Naive B cell (primary cell): ENCODE measurements at places on chromosomes 3 and 15. TPM values are rescaled to one million over a fixed set of nuclear protein-coding genes. Genes with fewer than 3 reads are reported as not detected.

Gene LSAMP
- polyA plus RNA-seq: not detected

Gene MELTF
- polyA plus RNA-seq: not detected

Gene KBTBD8
- polyA plus RNA-seq: 21.0 TPM

Gene HES1
- polyA plus RNA-seq: 10.9 TPM

DNA sequence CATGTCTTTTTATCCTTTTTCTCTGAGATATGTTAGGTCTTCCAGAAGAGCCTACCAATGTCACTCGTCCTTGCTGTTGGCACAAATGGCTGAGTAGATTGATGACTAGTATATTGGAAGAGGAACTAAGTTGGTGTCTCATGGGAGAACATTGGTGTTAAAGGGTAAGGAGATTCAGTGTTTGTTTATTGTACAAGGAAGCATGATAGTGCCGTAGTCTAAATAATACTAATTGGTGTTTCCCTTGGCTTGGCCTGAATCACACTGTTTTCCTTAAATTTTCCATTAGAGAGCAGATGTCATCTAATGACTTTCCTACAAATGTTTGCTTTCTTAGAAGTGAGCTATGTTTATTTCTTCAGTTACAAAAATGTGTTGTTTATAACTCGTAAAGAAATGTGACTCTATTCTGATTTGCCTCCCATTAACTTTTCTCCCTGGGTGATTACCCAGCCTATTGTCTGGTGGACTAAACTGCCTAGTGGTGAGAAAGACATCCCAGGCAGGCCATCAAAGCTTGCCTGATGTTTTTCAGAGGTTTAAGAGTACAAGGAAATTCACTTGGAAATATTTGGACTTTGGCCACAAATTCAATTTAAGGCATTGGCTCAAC, 28.7 kb downstream of the ADAMTSL3 start:
- DNase-seq: no peak
- H3K27ac ChIP-seq: no peak overlapping the region
- no peaks in the 10 kb centered on the region for H3K4me1 ChIP-seq
- peaks cover 17% of the 10 kb centered on the region for H3K27me3 ChIP-seq

GRCh38 chr3:126858887-126859286, 124.0 kb upstream of the PLXNA1 start:
- DNase-seq: no peak
- peaks cover 6% of the 10 kb centered on the region for H3K36me3 ChIP-seq
- H3K27me3 ChIP-seq: no peaks in the 10 kb centered on the region
- H3K4me1 ChIP-seq: peaks cover 4% of the 10 kb centered on the region
- no peak overlapping the region for H3K27ac ChIP-seq

- DNase-seq: no peak
- H3K4me1 ChIP-seq: peaks cover 7% of the 10 kb centered on the region
- peak overlapping the region; percentile 4 for H3K4me3 ChIP-seq
- no peaks in the 10 kb centered on the region for H3K36me3 ChIP-seq
- no peak overlapping the region for H3K27ac ChIP-seq
These were observed 375.5 kb upstream of the CFAP20DC start for GRCh38 chr3:59425371-59425770.

DNA sequence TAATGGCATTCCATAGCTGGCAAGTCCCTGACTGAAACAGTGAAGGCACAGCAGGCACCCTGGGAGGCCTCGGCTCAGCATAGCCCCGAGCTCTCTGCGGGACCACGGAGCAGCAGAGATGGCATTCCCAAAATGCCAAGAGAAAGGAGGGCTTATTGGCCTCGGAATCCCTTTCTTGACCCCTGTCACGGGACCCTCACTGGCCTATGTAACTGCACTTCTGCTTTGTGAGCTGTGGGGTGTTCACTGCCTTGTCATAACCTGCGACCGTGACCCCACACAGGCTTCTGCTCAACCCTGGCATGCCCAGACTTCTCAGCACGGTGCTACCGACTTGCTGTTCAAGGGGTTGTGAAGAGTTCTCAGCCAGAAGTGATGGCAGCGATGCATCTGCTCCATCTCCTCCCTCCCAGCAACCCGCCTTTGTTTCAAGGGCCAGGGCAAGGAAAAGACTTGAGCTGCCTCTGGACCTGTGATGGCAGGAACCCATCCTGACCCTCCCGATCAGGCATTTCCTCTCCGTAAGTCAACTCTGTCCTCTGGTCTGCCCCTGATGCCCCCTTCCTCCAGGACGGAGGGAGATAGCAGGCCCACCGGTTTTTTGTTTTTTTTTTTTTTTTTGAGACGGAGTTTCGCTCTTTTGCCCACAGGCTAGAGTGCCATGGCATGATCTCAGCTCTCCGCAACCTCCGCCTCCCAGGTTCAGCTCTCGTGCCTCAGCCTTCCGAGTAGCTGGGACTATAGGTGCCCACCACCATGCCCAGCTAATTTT, 30.5 kb downstream of the EHD4 start:
- H3K27ac ChIP-seq: no peak overlapping the region
- H3K4me1 ChIP-seq: peaks cover 10% of the 10 kb centered on the region
- H3K27me3 ChIP-seq: no peaks in the 10 kb centered on the region
- no peak for DNase-seq

DNA sequence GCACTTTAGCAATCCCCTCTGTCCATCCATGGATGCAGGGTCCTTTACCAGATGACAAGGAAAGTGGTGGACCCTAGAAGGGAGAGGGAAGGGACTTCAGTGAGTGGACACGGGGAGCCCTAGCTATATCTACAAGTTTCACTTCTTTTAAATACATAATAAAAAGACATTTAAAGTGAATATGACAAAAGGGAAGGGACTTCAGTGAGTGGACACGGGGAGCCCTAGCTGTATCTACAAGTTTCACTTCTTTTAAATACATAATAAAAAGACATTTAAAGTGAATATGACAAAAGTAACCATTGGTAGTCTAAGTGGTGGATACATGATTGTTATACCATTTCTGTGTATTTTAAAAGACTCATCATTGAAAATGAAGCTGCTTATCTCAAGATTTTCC, 81.9 kb upstream of the HES1 start:
- no peaks in the 10 kb centered on the region for H3K36me3 ChIP-seq
- H3K27me3 ChIP-seq: peaks cover 5% of the 10 kb centered on the region
- H3K4me1 ChIP-seq: peaks cover 28% of the 10 kb centered on the region

DNA sequence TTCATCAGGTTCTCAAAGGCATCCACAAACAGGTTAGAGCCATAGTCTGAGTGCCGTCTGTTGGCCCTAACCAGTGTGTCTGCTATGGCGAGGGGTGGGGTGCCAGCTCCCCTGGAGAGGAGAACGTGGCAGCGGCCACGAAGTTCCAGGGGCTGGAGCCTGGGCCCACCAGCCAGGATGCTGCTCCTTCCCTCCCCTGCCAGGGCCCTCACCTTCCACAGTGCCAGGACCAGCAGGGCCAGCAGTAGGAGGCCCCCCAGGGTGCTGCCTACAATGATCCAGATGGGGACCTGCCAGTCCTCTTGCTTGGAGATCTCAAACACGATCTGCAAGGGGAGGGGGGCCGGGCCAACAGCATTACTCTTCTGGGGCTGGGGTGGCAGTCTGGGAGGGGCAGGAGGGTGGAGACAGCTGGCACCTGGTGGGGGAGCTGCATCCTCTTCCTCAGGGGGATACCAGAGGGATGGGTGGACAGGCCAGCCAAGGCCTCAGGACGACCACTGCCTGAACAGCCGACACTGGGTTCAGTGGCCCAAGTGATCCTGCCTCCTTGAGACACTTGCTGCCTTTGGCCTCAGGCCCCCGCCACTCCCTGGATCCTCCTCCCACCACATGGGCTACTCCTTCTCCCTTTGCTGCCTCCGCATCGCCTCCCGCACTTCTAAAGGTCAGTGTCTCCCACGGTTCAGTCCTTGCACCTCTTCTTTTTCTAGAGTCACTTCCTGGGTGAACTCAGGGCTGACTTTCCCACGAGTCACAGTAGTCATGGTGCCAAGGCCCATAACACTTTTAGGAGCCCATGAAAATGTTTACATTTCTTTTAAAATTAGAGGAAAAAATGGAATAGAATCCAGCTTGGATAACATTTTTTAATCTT, 26.3 kb downstream of the FEM1B start:
- no peaks in the 10 kb centered on the region for H3K36me3 ChIP-seq
- peaks cover 24% of the 10 kb centered on the region for H3K4me1 ChIP-seq
- H3K27ac ChIP-seq: no peak overlapping the region
- H3K27me3 ChIP-seq: peaks cover 11% of the 10 kb centered on the region

GRCh38 chr3:51500632-51501131, 867 bp upstream of the DCAF1 start:
- no peaks in the 10 kb centered on the region for H3K36me3 ChIP-seq
- peaks cover 23% of the 10 kb centered on the region for H3K4me1 ChIP-seq
- no peaks in the 10 kb centered on the region for H3K27me3 ChIP-seq
- peak overlapping the region; percentile 88 for H3K4me3 ChIP-seq
- peak overlapping the region; percentile 99 for H3K27ac ChIP-seq

- no peak for DNase-seq
- H3K27me3 ChIP-seq: peaks cover 42% of the 10 kb centered on the region
- no peak overlapping the region for H3K27ac ChIP-seq
- H3K4me3 ChIP-seq: no peak overlapping the region
- H3K36me3 ChIP-seq: no peaks in the 10 kb centered on the region
These were observed 116.0 kb downstream of the SEC22A start for GRCh38 chr3:123317716-123318115.

DNA sequence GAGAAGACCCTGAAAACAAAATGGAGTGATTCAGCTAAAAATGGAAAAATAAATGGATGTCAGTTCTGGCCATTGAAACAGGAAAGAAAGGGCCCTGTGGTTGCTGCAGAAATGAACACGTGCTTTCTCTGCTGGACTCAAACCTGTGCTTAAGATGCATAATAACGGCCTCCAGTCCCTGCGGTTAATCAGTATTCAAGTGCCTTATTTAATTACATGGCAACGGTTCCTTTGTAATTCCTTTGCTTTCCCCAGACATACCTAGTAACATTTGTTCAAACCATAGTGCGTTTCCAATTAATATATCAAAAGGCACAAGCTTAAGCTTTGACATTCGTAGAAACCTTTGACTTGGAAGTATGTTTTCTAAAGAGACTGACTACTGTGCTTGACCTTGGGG, 428.3 kb downstream of the GABRG3 start:
- H3K27me3 ChIP-seq: no peaks in the 10 kb centered on the region
- H3K27ac ChIP-seq: no peak overlapping the region
- H3K36me3 ChIP-seq: no peaks in the 10 kb centered on the region
- no peak overlapping the region for H3K4me3 ChIP-seq

- no peaks in the 10 kb centered on the region for H3K36me3 ChIP-seq
- H3K4me3 ChIP-seq: peak overlapping the region; percentile 95
- DNase-seq: no peak
These were observed 526 bp downstream of the RMDN3 start for GRCh38 chr15:40754574-40754882.

GRCh38 chr3:46378426-46378942, 7.7 kb downstream of the CCR5 start:
- peak; percentile 35 for DNase-seq
- H3K36me3 ChIP-seq: no peaks in the 10 kb centered on the region
- H3K27me3 ChIP-seq: peaks cover 11% of the 10 kb centered on the region
- peaks cover 24% of the 10 kb centered on the region for H3K4me1 ChIP-seq
- no peak overlapping the region for H3K4me3 ChIP-seq

- H3K27ac ChIP-seq: no peak overlapping the region
- H3K36me3 ChIP-seq: peaks cover 2% of the 10 kb centered on the region
- H3K4me3 ChIP-seq: no peak overlapping the region
- no peak for DNase-seq
These were observed 11.7 kb downstream of the TPM1 start for GRCh38 chr15:63054281-63054683.

DNA sequence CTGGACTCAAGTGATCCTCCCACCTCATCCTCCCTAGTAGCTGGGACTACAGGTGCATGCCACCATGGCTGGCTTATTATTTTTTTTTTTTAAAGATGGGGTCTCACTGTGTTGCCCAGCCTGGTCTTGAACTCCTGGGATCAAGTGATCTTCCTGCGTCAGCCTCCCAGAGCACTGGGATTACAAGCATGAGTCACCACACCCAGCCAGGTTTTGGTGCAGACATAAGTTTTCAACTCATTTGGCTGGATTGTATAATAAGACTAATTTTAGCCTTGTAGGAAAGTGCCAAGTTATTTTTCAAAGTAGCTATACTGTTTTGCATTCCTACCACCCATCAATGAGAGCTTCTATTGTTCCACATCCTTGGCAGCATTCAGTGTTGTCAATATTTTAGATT, 32.1 kb downstream of the BUB1B start:
- no peaks in the 10 kb centered on the region for H3K27me3 ChIP-seq
- H3K4me1 ChIP-seq: peaks cover 3% of the 10 kb centered on the region
- H3K36me3 ChIP-seq: no peaks in the 10 kb centered on the region
- H3K27ac ChIP-seq: no peak overlapping the region
- no peak for DNase-seq
- no peak overlapping the region for H3K4me3 ChIP-seq

- no peak for DNase-seq
- H3K36me3 ChIP-seq: peaks cover 5% of the 10 kb centered on the region
- H3K27me3 ChIP-seq: no peaks in the 10 kb centered on the region
- H3K4me3 ChIP-seq: no peak overlapping the region
These were observed 16.5 kb upstream of the CLDN1 start for GRCh38 chr3:190338717-190339116.

- H3K4me3 ChIP-seq: peak overlapping the region; percentile 87
- H3K4me1 ChIP-seq: peaks cover 21% of the 10 kb centered on the region
- DNase-seq: no peak
These were observed 1.0 kb upstream of the KLF15 start for GRCh38 chr3:126358038-126358815.

GRCh38 chr3:141485641-141486495, 959 bp upstream of the RASA2 start:
- peaks cover 13% of the 10 kb centered on the region for H3K36me3 ChIP-seq
- peak overlapping the region; percentile 97 for H3K27ac ChIP-seq
- peaks cover 64% of the 10 kb centered on the region for H3K4me1 ChIP-seq
- DNase-seq: peak; percentile 51

DNA sequence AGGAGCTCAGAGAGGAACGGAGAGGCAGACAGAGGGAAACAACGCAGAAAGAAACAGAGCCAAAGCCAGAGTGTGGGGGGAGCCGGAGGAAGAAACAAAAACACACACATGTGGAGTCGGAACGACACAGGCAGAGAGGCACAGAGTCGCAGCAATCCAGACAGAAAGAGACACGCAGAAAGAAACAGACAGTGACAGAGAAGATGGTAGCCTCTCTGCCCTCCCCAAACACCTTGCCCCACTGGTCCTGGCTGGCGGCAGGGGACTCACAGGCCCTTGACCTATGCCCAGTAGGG, 1.7 kb downstream of the NCKIPSD start:
- H3K4me1 ChIP-seq: peaks cover 52% of the 10 kb centered on the region
- no peak for DNase-seq
- H3K27me3 ChIP-seq: no peaks in the 10 kb centered on the region
- H3K27ac ChIP-seq: no peak overlapping the region
- peak overlapping the region; percentile 1 for H3K4me3 ChIP-seq

DNA sequence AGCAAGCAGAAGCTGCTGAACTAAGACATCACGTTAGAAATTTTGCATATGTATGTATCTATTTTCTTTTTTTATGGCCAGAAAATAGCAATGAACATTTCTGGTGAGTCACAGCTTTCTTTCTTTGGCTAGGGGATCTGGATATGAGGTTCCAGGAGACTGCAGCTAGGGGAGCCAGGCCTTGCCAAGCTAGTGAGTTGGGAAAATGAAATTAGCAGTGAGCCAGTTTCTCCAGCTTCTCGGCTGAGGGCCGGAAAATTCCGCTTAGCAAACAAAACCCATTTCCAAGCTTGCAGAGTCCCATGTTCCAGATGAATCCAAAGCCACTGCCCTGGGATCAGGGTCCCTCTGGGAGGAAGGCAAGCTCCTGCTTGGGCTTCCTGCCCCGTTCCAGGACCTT, 137.6 kb downstream of the SRGAP3 start:
- no peaks in the 10 kb centered on the region for H3K36me3 ChIP-seq
- no peak overlapping the region for H3K27ac ChIP-seq
- H3K4me3 ChIP-seq: no peak overlapping the region
